Pancreas (tissue), 10 donors: ENCODE measurements at places on chromosomes 2 and 18.

GRCh38 chr18:73258375-73259087 lies 390.7 kb upstream of the NETO1 start:
- DNase-seq, result no peak

DNA sequence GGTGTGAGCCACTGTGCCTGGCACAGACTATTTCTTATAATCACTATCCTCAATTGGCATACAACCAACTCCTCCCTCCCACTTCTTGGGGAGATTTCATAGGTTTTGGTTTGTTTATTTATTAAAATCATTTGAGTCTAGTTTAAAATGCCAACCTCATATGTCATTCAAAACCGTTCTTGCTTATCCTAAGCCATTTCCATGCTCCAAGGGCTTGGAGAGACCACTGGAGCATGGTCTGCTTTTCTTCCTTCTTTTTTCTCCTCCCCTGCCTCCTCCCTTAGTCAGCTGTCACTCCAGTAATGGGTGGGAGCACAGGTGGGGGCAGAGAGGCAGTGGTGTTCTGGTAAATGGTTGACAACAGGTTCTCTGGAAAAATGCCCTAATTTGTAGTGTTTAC lies 20.4 kb upstream of the KCNS3 start:
- no peak for DNase-seq

DNA sequence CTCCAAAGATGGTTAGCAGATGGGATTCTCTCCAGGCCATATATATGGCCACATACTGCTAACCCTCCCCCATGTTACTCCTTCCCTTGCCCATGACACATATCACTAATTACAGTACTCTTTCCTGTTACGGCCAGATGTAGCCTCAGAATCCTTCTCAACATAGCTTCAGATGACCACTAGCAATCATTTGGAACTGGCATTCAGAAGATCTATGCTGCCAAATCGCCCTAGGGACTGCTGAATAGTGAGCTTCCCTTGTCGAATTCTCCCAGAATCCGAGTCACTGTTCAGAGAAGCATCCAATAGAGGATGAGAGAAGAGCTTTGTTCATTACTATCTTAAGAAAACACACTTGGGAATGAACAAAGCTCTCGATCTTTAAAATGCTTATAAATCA lies 121.2 kb upstream of the TANK start:
- no peak for DNase-seq

- DNase-seq, result no peak
Measured at GRCh38 chr2:42510608-42511243, 16.9 kb upstream of the KCNG3 start.

- DNase-seq, result peak; percentile 88
Measured at GRCh38 chr18:76490670-76491472, 4.2 kb downstream of the ZNF516 start.

DNA sequence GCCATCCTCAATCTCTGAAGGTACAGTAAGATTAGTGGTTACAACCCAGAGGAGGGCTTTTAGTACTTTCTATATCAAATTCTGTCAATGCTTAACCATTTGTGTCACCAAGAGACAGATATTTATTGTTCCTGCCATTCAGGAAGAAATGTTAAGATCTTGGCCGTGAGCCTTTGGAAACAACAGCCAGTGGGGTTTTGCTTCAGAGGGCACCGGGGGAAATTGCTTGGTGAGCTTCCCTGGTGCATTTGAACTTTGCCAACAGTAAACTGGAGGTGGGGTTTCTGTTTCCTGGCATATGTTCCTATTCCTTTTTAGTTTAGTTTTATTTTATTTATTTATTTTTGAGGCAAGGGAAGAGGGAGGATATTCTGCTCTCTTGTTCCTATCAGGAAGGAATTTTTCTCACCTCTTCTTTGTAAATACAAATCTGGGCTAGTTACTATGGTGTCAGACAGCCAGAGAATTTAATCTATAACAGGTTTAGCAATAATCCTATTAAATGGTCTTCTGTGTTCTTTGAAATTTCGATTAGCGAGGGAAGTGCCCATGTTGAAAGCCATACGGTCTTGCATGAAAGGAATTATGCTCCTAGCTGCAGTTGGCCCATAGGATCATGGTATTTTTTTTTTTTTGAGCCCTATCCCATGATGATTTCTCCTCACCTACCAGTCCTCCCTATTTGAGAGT lies 95.7 kb downstream of the MAIP1 start:
- DNase-seq, result peak; percentile 9

- DNase-seq, result peak; percentile 95
Measured at GRCh38 chr2:70919672-70920366, 15.9 kb upstream of the ATP6V1B1 start.
